ENCODE measurements at places on chromosomes 12 and 14.
A peak's percentile ranks its signal among the peaks of the same experiment; 100 is the strongest.

GRCh38 chr12:106223485-106224354, 24.1 kb downstream of the CKAP4 start:
- DNase-seq: no peak

DNA sequence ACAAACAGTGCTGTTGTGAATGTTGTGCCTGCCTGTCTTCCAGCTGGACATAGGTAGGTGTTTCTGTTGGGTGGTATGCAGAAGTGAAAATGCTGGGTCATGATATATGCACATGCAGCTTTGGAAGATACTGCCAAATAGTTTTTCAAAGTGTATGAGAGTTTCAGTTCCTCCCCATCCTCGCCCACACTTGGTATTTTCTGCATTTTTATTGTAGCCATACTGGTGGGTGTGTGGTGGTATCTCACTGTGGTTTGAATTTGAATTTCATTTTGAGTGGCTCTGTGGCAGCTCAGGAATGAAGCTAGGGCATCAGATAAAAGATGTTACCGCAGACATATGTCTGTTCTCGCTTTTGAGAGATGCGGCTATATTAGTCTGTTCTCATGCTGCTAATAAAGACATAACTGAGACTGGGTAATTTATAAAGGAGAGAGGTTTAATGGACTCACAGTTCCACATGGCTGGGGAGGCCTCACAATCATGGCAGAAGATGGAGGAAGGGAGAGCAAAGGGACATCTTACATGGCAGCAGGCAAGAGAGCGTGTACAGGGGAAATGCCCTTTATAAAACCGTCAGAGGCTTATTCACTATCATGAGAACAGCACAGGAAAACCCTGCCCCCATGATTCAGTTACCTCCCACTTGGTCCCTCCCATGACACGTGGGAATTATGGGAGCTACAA, 183.1 kb downstream of the CAND1 start:
- no peak for DNase-seq

DNA sequence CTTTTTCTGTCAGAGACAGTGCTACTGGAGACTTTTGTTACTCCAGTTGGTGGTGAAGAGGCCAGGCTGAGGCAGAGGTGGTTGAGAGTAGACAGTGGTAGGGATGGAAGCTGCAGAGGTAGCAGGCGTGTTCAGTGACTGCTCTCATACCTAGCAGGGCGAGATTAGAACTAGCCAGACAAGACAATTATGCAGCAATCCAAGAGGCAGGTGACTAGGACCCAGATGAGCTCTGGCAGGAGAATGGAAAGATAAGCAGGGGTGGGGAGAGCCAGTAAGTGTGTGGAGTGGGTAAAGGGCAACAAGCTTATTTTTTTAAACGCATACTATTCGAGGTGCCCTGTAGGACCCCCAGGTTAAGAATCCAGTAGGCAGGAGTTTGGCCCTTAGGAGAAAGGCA, 4.8 kb downstream of the PPP1R36 start:
- no peak for DNase-seq

GRCh38 chr14:52040598-52040997, 28.3 kb downstream of the NID2 start:
- no peak for DNase-seq

GRCh38 chr12:65619018-65619417, 205.3 kb upstream of the HMGA2 start:
- no peak for DNase-seq

GRCh38 chr12:12604740-12605139, 6.9 kb upstream of the CREBL2 start:
- DNase-seq: no peak

- DNase-seq: no peak
Observed at GRCh38 chr14:26265170-26265685, 332.6 kb downstream of the NOVA1 start.

DNA sequence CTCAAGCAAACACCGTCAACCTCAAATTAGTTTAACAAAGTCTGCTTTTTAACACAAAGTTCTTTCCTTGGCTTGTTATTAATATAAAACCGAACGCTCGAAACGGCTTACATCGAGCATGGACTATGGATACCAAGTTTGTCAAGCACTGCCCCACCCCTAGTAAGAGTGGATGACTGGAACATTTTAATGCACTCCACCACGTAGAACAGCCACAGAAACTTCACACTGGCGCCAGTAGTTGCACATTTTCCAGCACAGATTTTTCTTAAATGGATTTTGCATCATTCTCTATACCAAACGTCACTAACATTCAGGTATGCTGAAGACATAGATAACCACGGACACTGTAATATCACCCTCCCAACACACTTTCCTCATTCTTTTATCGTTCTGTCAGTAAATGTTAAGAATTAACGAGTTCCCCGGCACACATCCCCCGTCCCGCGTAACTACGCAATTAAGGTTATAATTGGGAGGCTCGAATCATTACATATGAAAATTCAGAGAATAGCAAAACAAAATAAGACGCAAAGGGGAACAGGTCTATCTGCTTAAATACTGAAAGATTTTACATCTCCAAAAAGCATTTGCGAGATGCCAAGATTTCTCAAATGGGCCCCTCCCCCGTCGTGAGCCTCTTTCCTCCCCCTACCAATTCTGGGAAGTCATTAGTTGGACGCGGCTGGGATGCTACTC, 990 bp downstream of the FERMT2 start:
- no peak for DNase-seq

DNA sequence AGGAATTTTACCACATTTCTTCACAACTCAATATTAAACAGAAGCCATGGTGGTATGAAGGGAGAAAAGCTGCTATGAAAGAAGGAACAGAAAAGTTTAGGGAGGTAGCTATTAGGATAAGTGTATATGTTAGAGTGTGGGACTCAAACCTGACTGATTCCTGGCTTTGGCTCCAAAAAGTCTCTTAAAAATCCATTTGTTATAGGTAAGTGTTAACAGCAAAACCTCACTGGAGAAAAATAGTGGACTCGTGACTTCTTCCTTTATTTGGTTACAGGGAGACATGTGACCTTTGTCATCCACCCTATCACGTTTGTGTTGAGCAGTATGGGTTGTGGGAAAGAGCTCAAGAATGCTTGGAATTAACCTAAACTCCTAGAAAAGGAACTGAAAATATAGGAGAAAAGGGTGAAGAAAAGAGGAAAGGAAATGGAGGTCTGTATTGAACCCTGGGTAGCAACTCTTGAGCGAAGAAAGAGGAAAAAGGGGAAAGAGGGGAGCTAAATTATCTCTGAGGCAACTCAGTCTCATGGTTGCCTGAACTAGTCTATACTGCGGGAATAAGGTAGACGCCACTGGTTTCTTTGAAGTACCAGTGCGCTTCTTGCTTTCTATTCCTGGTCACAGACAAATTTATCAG, 3.6 kb upstream of the EID3 start:
- no peak for DNase-seq

DNA sequence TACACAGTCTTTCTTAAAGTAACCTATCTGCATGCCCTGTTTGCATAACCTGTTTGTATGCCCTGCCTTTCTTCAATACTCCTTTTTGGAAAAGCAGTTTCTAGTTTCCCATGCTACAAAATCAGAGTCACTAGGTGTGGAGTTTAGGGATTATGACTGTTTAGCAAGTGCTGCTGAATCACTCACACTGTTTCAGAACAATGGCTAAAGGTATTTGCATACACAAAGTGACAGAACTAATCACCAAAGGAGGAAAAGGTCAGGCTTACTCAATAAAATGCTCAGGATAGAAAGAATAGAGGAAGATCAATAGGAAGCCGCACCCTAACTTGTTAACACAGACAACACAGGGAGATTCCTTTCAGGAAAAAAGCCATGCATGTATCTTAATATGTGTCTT, 19.4 kb downstream of the EGLN3 start:
- no peak for DNase-seq

GRCh38 chr14:103391048-103391447, 5.8 kb downstream of the MARK3 start:
- DNase-seq: peak; percentile 64

- DNase-seq: peak; percentile 12
Observed at GRCh38 chr12:103884316-103884715, 43.3 kb upstream of the NT5DC3 start.

GRCh38 chr12:115166698-115167315, 482.8 kb upstream of the TBX3 start:
- DNase-seq: no peak

DNA sequence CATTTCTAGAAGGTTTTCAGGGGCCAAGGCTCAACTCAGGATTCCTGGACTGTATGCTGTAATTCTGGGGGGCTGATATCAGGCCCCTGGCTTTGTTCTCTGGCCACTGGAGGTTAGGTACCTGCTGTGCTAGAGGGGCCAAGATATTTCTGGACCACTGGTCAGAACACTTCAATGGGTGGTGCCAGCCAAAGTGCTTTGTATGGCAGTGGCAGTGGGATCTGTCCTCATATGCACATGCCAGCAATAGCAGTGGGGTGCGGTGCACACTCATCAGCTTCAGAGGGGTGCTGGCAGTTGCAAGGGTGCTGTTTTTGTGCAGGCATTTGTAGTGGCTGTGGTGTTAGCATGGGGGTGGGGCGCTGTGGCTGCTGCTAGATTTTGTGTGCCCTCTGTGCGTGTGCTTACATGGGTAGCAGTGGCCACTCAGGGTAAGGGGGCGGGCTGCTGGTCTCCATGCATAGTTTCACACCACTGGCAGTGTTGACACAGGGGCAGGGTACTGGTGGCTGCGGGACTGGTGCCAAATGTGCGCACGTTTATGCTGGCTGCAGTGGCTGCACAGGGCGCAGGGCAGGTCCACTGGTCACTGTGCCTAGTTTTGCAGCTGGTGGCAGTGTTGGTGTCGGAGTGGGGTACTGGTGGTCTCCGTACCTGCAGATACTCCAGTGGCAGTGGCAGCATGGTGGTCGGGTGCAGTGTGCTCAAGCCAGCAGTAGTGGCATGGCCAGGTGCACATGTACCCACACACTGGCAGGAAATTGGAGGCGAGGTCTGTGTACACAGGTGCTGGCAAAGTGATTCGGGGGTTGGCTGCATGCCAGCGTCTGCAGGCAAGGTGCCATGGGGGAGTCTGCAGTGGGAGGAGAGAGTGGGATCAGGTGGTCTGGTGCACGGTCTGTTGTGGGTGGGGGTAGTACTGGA, 12.6 kb downstream of the NOPCHAP1 start:
- no peak for DNase-seq
